ENCODE measurements at places on chromosomes 5 and 9.

DNA sequence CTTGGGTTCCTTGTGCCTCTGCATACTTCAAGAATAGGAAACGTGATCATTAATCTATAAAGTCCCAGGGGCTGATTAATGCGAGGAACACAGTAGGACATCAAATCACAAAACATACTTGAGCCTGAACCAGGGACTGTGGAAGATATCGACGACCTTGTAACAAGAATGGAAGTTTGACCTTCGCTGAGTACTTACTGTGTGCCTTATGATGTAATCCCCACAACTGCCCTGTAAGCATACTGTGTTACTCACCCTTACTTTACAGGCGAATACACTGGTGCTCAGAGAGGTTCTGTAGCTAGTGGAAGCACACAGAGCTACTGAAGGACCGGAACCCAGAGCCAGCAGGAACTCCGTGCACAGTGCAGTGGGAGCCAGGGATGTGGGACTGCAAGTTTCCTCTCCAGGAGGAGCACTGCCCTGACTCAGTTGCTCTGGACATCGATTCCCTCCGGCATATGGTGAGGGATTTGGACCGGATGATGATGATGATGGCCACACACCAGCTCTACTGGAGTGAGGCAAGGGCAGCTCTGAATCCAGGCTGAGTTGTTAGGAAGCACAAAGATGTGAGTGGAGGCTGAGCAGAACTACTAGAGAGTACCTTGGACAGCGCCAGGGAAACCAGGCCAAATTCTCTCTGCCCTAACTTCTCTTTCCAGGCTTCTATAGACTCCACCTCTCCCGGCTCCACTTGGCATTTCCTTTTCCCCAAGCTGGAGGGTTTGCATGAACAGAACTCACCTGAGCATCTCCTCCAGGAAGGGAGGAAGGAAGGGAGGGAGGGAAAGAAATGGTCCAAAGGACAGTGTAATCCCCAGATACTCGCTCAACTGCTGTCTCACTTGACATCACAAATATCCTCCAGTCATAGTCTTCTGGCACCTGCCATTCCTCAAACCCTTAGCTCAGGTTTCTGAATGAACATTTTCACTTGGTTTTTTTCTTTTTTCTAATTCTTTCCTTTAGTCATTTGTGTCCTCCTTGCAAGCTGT, 1.5 kb upstream of the GABBR2 start:
- peak; percentile 16 for DNase-seq

DNA sequence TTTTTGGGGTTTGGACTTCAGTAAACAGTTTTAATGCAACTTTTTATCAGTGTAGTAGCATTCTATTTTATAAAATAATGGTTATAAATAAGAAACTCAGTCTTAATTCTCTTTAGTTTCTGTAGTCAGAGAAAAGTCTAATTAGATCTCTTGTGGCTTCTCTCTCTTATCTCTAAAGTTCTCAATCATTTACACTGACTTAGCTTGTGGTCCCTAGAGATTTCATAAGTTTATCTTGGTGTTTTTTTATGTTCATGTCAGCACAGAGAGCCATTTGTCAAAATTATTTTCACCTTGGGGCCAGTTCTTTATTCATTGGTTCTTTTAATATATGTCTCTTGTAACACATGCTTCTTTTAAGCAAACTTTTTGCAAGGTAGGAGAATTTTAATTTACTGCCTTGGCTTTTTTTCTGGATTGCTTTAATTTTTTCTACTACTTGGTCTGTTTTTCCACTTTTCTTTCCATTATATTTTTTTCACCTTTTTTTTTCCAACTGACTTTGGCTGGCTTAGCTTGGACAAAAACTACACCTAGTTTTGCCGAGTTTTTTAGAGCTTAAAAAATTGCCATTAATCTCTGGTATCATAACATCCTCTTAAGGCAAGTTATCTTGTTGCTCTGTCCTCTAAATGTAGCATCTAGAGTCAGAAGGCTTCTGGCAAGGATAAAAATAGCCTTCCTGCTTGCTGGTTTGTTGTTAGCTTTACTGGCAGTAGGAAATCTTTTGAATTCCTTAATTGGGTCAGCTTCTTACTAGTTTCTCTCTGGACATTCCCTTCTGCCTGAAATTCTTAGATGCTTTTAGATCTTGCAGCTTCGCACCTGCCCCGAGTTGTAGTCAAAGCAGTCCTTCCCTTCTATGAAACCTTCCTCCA, 35.3 kb downstream of the CPEB4 start:
- DNase-seq, result no peak

DNA sequence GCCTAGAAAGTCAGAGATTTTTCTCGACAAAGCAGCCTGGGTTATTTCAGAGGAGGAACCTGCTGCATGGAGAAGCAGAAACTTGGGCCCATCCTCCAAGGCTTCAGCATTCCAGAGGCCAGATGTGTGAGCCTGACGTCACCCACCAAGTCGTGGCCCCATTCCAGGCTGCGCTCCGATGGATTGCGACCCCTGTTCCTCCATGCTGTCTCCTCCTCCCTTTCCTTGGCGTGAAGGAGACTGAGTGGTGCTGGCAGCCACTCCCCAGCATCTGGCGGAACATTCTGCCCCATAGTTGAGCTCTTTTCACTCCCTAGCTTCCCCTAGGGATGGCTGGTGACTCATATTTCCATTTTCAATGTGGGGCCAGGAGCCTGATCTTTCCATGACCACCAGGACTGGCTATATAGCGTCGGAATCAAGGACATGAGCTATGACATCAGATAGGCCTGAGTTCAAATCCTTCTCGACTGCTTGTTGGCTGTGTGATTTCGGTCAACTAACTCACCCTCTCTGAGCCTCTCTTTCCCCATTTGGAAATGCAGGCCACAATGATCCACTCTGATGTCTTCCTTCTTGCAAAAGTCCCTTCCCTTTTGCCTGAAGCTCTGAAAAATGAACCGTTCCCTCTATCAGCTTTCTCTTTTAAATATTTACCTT, 24.5 kb upstream of the DUSP1 start:
- peak; percentile 100 for DNase-seq

GRCh38 chr5:60256546-60256945, 363.0 kb upstream of the PDE4D start:
- DNase-seq, result no peak

DNA sequence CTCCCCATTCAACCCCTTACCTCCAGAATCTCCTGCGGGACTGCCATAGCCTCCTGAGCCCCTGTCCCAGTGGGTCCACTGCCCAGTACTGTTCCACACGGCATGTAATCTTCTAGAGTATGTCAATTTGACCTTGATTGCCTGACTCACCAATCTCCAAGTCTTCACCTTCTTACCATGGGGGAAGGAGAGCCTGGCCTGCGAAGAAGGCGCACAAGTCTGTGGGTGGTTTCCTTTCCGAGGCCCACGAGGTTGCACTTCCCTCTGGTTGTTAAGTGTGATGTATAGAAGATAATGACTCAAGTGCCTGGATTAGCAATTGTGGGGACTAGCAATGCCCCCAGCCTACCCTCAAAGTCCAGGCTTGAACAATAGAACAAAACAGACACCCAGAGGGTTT, 8.1 kb upstream of the TENT4A start:
- DNase-seq, result no peak

DNA sequence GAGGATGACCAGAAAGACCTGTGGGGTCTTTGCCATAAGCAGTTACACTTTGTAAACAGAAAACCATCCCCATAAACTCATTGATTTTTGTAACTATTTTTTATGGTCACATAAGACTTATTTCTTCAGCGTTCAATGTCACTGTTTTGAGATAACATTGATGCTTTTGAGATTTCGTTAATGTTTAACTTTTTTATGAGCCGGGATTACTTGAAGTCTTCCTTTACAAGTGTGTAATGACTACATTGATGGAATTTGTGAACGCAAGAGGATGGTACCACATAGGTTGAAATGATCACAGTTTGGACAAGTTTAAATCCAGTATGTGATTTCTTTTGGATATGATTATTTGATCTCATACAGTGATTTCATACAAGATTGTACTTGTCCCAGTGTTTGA, 1.8 kb downstream of the SLC12A2 start:
- DNase-seq, result no peak

DNA sequence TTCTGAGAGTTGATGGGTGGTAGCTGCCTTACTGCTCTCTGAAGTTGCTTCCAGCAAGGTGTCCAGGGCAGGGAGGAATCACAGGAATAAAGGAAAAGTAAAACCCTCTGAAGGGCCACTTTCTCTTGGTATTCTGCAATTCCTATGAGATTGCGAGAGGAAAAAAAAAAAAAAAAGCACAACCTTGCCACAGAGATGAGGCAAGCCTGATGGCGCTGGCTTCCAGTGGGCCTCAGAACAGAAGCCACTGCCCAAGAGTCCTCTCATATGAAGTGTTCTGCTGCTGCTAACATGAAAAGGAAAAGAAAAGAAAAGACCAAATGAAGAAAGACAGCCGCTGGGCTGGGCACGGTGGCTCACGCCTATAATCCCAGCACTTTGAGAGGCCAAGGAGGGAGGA, 80.8 kb upstream of the IL17B start:
- DNase-seq, result no peak

GRCh38 chr9:117340422-117340821, 74.4 kb downstream of the ASTN2 start:
- no peak for DNase-seq

GRCh38 chr5:157540707-157541446, 34.7 kb downstream of the ADAM19 start:
- DNase-seq, result no peak

DNA sequence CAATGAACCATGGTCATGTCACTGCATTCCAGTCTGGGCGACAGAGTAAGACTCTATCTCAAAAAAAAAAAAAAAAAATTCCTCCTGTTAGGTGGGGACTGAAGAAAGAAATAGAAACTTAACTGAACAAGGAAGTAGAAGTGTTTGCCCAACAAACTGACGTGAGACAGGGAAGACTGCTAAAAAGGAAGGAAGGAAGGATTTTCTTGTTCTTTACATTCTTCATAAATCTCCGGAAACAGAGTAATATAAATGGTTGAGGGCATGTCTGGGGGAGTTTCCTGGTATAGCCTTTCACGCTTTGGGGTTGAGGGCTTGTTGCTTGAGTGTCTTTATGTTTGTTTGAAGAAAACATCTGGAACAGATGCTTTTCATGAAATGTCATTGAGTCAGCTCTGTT, 3.1 kb downstream of the TOR1B start:
- no peak for DNase-seq

DNA sequence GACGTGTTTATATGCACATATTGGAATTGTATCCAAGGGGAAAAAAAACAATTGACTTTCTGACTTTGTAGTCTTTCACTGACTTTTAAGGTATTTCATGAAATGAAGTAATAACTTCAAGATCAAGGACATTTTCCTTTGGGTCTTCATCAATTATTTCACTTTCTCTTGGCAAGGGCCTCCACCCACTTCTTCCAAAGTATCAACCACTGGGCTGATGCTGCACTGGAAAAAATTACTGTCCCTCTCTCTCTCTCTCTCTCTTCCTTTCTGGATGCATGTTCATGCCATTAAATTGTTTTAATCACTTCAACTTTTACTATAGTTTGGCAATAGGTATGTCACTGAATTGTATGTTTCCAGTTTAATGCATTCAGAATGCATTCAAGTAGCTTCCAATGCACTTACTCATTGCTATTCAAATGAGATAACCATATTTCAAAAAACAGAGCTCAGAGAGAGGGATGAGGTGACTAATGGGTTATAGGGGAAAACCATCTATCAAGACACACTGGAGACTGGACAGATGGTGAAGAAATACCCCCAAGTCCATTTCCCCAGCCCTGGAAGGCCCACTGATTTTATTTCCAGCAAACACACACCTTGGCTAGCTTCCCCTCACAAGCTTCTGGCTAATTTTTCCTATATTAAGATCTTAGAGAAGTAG, 585.3 kb downstream of the EBF1 start:
- DNase-seq, result peak; percentile 65

- DNase-seq, result peak; percentile 59
Observed at GRCh38 chr5:92641031-92641962, 939.7 kb downstream of the NR2F1-AS1 start.

DNA sequence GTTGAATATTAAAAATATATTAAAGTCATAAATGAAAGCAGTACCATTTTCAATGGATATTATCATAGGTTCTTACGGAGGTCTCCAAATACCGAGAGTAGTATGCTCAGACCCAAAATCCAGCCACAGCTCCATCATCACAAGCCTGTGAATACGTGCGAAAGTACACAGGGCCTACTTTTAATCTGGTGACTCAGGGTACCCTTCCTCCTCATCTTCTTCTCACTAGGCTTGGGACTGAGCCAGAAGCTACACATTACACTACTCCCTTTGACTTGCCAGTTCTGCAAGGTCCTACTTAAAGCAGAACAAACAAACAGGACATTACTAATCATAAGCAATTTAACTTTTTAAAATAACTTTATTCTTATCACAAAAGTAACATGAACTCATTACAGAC, 7.6 kb upstream of the RIC1 start:
- DNase-seq, result no peak

GRCh38 chr9:133717113-133718031, 20.8 kb downstream of the SARDH start:
- no peak for DNase-seq

DNA sequence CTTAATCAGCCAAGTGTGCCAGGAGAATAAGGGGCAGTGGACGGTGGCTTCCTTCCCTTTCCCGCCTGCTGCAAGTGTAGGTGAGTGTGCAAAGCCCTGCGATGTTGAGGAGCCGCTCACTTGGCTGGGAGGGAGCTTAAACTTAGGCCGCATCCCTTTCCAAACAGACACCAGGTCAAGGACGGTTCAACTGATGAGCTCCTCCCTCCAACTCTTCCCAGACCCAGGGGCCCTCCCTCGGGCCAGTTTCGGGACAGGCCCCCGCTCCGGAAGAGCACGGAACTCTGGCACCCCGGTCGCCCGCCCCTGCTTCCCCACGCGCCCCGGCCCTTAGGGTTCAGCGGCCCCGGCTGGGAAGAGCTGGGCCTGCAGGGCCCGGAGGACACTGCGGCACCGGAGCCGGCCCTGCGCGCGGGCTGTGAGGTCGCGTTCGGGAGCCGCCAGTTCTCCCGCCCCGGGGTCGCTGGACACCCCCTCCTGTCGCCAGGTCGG, 481 bp downstream of the MRPL36 start:
- no peak for DNase-seq

DNA sequence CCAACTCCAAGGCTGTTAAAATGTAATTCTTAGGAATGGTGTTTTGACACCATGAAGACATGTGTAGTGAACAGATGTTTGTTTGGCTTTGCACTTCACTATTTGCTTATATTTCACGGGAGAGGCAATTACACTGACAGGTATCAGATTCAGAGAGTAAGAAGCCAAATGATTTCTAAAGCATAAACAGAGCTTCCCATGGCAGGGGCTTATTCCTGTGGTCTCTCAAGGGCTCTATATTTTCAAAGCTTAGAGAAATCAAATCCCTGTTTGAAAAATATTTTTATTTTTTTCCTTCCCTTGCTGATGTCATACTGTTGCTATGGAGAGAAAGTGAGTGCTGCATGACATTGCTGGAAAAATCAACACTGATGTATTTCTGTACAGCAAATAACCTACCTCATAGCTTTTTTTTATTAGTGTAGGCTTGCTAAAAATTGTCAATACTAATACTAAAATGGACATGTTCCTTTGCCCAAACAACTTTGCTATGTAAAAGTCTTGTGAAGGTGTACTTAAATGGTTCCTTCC, 161.4 kb downstream of the GIN1 start:
- DNase-seq, result peak; percentile 27

DNA sequence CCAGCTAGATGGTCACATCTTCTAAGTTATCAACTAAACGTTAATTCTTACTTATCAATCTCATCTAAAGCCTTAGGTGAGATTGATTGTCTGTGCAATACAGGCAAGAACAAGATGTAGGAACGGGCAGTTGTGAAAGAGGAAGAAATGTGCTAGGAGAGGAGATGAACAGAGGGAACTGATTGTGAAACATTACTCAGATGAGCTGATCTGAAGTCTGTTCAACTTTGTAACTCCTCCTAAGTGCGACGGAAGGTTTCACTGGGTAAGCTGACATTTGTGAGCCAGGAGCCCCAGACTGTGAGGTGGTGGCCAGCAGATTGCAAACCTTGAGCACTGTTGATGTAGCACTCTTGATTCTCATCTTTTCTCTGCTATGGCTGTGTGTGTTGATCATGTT, 204.1 kb downstream of the CD180 start:
- DNase-seq, result no peak

Data from fibroblast of the conjunctiva (primary cell).